ENCODE measurements at places on chromosomes 12 and 14.

DNA sequence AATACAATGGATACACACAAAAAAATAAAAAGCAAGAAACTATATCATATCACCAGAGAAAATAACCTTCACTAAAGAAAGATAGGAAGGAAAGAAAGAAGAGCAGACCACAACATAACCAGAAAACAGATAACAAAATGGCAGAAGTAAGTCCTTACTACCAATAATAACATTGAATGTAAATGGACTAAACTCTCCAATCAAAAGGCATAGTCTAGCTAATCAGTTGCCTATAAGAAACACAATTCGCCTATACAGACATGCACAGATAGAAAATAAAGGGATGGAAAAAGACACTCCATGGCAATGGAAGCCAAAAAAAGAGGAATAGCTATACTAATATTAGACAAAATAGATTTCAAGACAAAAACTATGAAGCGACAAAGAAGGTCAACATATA lies 8.9 kb upstream of the TAS2R30 start:
- no peak for DNase-seq

DNA sequence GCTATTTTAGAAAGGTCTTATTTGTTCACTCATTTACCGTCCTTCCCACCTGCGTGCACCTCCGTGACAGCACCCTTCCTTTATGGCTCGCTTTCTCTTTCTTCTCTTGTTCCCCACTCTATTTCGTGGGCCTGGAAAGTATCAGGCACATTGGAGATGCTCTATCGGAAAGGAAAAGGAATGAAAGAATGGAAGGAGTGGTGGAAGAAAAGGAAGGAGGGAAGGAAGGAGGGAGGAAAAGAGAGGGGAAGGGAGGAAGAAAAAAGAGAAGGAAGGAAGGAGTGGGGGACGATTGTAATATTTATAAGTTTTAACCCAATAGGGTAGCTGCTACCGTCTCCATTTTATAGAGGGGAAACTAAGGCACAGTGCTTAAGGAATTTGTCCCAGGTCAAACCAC lies 363.4 kb downstream of the CACNA1C start:
- no peak for DNase-seq

GRCh38 chr12:31578632-31579031 lies 12.3 kb downstream of the DENND5B start:
- DNase-seq, result peak; percentile 75

GRCh38 chr12:53994264-53995001 lies 5.5 kb upstream of the HOXC9 start:
- no peak for DNase-seq

- no peak for DNase-seq
Observed at GRCh38 chr14:95011445-95012006, 145.8 kb downstream of the DICER1 start.

DNA sequence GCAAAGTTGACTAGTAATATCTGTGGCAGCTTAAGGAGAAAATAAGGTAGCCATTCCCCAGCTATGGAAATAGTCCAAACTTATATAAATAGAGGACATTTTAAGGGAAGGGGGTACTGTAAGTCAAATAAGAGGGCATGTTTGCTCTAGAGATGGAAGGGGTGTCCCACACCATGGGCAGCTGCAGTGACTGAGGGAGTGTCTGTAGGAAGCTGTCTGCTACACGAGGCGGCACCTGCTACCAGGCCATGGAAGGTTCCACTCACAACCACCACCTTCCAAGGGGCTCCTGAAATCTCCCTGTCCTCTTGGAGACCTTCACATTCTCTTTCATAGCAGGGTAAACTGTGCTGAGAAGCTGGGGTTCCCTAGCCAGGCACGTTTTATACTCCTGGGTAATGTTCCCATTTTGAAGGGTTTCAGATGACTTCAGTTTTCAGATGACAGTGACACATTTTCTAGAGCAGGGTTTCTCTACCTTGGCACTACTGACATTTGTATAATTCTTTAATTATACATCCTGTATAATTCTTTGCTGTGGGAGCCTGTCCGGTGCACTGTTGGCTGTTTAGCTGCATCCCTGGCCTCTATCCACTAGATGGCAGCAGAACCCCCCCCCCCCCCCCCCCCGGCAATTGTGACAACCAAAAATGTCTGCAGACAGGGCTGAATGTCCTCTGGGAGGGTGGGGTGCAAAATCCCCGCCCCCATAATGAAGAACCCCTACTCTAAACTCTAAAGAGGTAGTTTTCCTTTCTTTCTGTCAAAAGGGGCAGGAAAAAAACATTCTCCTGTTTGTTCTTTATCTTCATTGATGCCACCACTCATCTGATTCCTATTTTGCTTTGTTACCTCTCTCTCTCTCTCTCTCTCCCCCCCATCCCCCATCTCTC lies 11.6 kb upstream of the SMCO2 start:
- DNase-seq, result peak; percentile 50

GRCh38 chr12:76784600-76785051 lies 20.7 kb downstream of the ZDHHC17 start:
- peak; percentile 88 for DNase-seq

- peak; percentile 73 for DNase-seq
Observed at GRCh38 chr12:64103825-64104740, 118.0 kb downstream of the KICS2 start.

- DNase-seq, result no peak
Observed at GRCh38 chr14:20772650-20773049, 4.4 kb downstream of the EDDM3B start.

GRCh38 chr12:9636150-9636850 lies 28.6 kb upstream of the KLRB1 start:
- no peak for DNase-seq

GRCh38 chr12:54442099-54442498 lies 23.0 kb upstream of the ITGA5 start:
- DNase-seq, result no peak

Data from GM23248 (cell line).